ENCODE measurements at places on chromosomes 3 and 15.

DNA sequence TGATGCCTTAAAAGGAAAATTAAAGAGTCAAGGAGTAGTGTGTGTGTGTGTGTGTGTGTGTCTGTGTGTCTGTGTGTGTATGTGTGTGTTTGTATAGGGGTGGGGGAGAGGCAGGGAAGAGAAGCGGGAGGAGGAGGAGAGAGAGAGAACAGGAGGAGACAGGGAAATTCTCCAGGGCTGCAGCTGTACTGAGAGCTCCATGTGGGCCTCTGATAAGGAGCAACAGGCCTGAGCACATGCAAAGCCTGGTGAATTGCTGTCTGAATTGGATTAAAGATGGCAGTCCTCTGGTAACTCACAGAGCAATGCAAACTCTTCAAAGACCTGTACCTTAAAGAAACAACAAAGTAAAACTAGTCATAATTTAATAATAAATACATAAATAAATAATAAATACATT, 70.6 kb downstream of the SEMA6D start:
- DNase-seq: peak; percentile 73

DNA sequence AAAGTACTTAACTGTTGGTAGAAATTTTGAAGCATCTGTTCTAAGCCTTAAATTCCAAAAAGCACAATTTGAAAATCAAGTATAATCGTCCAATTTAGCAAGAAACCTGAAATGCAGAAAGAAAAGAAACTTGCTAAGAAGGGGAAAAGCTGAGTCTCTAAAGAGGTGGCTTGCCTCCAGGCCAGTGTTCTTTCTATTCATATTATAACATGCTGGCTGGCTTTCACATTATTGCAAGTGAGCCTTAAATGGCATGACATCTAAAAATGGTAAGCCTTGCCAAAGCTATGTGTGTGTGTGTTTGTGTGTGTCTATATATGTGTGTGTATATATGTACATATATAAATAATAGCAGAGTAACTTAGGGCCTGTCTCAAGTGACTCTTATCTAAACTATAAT, 89.5 kb downstream of the FGF12 start:
- DNase-seq: no peak

GRCh38 chr3:63617391-63617790, 35.1 kb upstream of the SNTN start:
- DNase-seq: peak; percentile 60

DNA sequence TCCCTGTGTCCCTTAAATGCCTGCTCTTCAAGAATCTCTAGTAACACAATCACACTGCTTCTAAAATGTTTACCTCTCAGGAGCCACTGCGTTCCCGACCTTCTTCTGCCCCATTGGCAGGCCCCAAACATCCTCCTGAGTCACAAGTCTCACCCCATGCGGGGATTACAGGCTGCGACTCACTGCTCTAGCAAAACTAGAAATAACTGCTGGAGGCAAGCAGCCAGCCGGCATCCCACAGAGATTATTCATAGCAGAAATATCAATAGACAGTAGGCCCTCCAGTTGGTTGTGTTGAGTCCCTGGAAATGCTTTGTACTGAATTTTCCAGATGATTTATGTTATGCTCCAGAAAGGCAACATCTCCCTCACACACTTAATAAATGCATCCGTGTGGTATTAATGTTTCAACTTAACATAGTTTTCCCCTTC, 64.8 kb downstream of the RFTN1 start:
- DNase-seq: peak; percentile 82

DNA sequence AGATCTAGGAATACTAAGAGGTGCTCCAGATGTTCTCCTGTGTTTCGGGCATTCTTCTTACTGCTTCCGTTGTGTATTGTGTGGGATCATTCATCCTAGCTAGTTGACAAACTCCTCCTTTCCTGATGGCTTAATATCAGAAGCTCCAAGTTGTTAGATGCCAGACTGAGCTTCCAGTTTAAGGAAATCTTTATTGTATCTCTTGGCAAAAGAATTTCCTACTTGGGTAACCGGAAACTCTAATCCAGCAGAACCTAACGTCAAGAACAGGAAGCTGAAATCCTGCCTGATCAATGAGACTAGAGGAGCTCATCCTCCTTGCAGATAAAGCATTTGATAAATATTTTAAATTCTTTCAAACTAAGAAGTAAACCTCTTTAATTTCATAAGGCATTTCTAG, 27.7 kb upstream of the MYH15 start:
- DNase-seq: no peak

GRCh38 chr3:193129607-193130006, 111.4 kb upstream of the PLAAT1 start:
- peak; percentile 28 for DNase-seq

- DNase-seq: no peak
Observed at GRCh38 chr3:32963871-32964270, 12.4 kb downstream of the CCR4 start.

DNA sequence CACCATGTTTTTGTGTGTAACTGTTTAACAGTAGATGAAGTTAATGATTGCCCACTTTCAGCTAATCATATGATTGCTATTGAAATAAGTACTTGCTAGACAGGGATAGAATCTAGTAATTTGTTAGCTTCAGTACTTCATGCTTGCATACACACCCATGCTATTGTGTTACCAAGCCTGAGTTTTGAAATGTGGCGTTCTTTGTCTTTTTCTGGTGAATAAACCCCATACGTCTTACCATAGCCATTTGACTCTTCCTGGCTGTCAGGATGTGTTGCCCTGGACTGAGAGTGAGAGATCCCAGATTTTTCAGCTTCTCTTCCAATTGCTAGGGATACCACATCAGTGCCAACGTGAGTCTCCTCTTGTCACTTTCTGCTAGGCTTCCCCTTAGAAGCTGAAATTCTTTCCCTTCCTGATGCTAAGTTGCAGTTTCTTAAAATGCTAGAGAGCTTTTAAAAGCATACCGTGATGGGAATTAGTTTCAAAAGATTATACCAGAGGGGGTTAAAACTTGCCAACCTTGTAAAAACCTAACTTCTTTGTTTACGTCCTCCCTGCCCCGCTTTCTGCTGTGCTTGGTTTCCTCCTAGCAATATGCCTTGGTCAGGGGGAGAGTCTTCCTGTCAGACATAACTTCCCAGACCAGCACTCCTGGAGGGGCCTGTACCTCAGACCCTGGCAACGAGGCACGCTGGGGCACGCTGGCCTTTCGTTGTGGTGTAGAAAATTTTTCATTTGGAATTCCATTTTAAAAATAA, 62.9 kb upstream of the ULK4 start:
- DNase-seq: peak; percentile 60

- no peak for DNase-seq
Observed at GRCh38 chr15:65263313-65263712, 23.4 kb downstream of the PARP16 start.

GRCh38 chr15:99496302-99496629, 69.5 kb upstream of the MEF2A start:
- DNase-seq: no peak

DNA sequence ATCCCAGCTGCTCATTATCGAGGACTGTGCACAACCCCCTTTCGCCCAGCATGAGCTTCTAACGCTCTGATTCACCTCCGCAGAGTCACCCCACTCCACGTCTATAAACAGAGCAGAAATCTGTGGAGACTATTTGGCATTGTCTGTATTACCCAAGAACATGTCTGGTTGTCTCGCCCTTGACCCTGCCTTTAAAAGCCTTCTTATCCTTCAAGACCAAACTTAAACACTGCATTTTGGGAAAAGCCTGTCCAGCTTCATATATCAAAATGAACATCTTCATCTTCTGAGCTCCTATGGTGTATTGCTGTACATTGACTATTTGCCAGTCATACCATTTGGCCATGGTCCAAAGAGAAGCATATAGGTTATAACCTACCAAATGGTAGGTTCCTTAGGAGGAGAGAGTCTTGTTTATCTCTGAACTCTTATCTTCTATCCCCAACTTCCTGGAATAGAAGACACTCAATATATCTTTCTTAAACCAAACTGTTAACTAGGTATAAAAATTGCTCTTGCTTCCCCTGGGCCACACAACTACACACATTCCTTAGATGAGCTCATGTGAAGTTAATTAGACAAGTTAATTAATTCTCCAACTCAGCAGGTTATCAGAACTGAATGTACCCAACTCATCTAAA, 90.1 kb downstream of the FBN1 start:
- peak; percentile 18 for DNase-seq
